ENCODE measurements at places on chromosomes 4 and X.

DNA sequence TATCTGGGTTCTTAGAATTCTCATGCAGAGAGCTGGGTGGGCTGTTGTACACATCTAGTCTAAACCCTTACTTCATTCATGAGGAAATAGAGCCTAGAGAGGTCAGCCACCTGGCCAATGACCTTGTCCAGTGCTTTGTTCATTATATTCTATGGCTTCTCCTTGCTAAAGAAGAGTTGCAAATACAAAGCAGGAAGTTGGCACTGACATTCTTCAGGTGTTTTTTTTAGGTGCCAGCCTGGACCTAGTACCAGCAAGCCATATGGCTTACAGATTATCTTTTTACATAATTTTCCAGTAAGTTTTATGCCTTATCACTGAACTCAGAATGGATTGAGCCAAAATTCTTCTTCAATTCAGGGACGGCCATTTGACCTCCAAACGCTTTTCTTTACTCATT lies 54.7 kb upstream of the PGM2 start:
- DNase-seq, result no peak

GRCh38 chr4:10619220-10619619 lies 65.3 kb downstream of the CLNK start:
- no peak for DNase-seq

DNA sequence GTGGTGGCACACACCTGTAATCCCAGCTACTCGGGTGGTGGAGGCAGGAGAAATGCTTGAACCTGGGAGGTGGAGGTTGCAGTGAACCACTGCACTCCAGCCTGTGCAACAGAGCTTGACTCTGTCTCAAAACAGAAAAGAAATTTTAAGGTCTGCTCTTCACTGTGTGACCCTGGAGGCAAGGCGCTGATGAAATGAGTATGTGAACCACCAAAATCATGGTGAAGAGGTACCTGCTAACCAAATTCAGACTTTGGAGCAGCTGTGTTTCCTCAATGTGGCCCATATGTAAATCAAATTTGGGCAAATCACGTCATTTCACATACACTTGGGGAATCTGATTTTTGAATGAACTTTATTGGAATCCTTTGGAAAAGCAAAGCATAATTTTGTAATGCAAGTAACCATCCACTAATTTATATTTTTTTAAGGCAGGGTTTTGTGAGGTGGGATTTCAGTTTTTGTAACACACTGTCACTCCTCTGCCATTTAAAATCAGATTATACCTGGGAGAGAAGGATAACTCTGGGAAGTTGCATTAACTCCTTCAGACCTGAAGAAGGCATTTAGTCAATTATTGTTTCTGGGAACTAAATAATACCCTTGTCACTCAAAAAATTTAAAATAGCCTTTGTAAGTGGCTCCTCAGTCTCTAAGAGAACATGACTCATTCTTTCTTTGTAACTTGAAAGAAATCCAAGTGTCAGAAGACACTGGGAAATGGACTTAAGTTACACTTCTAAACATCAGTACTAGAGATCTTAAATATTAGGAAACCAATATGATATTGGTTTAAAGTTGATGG lies 24.0 kb downstream of the DOCK11 start:
- no peak for DNase-seq

GRCh38 chr4:184191267-184191666 lies 26.4 kb downstream of the ENPP6 start:
- no peak for DNase-seq

DNA sequence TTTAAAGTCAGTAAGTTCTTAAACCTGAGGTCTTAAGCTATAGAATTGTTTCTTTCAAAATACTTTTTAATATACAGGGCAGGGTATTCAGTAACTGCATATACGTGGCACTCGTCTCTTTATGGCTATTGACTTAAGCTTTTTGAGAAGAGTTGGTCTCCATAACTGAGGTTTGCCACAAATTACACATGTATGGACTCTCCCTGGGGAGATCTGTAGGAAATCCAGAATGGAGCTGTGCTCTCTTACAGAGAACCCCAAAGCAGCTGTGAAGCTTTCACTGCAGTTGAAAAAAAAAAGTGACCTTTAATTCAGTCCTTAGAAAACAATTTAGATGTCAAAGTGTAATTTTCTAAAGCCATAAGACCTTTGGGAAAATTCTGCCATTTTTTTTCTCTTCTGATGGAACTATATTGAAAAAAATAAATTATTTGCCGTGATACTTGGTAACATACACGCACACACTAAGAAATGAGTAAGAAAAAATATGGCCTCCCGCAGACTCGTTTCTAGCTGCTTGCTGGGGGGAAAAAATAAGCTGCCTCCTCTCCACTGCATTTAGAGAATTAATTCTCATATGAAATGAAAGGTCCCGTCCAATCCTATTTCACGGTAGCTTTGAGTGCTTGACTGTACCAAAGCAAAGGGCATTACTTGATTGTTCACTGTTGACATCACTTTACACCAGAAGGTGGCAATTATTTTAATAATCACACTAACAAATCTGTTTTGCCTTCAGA lies 159.4 kb upstream of the TENM3 start:
- DNase-seq, result no peak

DNA sequence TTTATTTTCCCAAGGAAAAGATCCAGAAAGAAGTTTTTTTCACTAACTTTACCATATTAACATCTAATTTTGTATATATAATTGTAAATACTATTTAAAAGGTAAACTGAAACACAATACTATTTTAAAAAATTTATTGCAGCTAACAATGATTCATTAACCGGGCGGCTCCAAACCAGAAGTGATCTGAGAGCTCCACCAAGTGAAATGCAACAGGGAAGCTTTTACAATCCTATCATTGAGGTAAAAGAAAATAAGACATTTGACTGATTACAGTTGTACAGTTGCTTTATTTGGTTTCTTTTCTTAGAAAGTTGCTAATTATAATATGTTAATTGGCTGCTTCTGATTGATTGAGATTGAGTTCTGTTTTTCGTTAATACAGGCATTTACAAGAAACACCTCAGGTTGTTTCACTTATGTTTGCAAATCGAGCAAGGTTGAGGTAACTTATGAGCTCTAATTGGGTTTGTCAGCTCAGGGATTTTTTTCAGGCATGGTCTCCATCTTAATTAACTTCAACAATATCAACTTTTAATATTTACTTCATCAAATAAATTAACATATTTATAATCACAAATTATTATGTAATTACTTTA lies 220.2 kb upstream of the UGT8 start:
- DNase-seq, result peak; percentile 15

DNA sequence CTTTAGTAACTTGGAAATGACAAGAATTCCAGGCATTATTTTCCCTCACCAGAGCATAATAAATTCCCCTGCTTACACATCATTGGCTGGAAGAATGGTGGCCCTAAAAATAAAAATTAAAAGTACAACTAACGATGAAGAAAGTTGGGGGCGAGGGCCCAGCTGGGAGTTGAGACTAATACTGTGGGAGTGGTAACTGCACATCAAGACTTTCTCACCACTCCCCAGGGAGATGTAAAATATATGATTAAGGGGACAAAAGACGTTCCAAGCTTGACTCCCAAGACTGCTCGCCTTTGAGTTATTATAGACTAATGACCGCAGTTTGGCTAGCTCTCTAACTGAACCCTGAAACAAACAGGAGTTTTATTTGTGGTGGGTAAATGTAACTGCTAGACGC lies 30.0 kb downstream of the SMIM31 start:
- no peak for DNase-seq

GRCh38 chr4:26151615-26152014 lies 169.2 kb upstream of the RBPJ start:
- no peak for DNase-seq

GRCh38 chr4:108058685-108059440 lies 69.2 kb downstream of the HADH start:
- DNase-seq, result peak; percentile 4

DNA sequence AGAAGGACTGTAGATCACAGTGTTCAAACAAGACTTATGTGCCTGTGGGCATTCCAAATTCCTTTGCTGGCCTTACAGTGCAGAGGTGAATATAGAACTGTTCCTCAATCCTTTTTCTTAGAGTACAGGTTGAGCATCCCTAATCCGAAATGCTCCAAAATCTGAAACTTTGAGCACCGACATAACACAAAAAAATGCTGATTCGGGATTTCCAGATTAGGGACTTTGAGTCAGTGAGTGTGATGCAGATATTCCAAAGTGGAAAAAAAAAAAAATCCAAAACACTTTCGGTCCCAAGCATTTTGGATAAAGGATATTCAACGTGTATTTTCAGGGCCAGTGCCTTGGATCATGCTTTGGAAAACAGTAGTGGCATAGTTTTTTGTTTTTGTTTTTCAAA lies 9.2 kb downstream of the SMS start:
- no peak for DNase-seq

- no peak for DNase-seq
Measured at GRCh38 chr4:156053174-156053573, 99.5 kb upstream of the CTSO start.

GRCh38 chr4:766559-767283 lies 59.2 kb downstream of the CPLX1 start:
- DNase-seq, result no peak

GRCh38 chrX:19030805-19031204 lies 46.9 kb upstream of the PHKA2 start:
- no peak for DNase-seq

GRCh38 chr4:48578132-48578968 lies 88.3 kb downstream of the ZAR1 start:
- DNase-seq, result peak; percentile 38

DNA sequence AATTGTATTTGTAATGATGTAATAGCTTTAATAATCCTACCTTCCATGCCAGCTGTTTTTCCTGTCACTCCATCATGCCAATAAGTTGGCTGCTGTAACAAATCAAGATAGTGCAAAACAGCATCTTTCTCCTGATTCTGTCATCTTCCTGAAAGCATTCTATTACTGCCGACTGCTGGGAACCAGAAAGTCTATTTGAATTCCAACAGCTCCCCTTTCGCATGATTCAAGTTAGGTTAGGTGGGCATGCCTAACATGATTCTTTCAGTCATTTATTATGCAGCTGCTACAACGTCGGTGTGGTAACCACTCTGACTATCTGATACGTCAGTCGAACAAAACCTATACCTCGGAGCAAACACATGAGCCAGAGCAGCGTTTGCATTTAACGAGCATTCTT lies 127.9 kb upstream of the DMD start:
- no peak for DNase-seq

- DNase-seq, result no peak
Measured at GRCh38 chrX:117834076-117834475, 282.5 kb downstream of the KLHL13 start.

DNA sequence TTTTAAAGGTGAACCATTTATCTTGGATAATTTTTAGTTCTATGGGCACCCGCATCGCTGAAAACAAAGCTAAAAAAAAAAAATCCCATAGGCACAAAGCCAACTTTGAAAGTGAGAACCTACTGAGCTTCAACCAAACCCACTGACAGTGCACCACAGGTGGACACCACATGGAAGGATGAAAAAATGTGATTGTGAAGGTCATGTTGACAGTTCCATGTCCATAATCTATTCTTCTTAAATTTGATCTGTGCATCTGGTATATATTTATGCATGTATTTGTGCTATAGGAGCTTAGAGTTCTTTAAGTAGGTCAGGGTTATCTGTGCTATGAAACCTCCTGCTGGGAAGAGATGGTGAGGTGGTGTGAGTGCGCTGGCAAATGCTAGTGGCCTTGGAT lies 374.3 kb downstream of the SPRY1 start:
- DNase-seq, result no peak

DNA sequence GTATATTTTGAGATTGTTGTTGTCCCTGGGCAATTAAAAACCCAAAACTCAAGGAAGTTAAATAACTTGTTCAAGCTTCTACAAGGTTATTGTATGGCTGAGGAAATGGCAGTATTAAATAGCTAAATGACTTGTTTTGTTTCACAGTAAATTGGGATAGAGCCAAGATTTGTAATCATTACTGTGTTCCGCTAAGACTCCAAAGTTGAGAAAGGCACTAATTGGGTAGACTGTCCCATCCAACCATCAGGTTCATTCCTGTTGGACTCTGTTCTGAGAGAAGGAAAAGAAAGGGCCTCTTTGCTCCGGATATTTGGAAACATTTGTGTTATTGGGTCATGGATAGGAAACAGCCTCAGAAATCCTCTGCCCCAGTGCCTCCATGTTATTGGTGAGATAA lies 82.2 kb downstream of the DCLK2 start:
- DNase-seq, result no peak

- no peak for DNase-seq
Measured at GRCh38 chr4:11470438-11471045, 41.8 kb upstream of the HS3ST1 start.

- no peak for DNase-seq
Measured at GRCh38 chrX:125236955-125237354, 82.7 kb upstream of the TEX13C start.

- no peak for DNase-seq
Measured at GRCh38 chrX:16836371-16836770, 33.8 kb downstream of the RBBP7 start.

- no peak for DNase-seq
Measured at GRCh38 chrX:84715315-84715714, 213.1 kb upstream of the HDX start.

DNA sequence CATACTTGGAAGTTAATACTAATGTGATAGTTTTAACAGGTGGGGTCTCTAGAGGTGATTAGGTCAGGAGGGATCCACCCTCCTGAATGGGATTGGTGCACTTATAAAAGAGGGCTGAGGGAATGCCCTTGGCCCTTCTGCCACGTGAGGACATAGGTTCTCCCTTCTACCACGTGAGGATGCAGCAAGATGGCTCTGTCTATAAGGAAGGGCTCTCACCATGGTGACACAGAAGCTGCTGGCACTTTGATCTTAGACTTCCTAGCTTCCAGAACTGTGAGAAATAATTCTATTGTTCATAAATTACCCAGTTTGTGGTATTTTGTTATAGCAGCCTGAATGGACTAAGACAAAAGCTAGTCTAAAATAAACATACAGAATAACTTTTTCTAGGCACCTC lies 1.0 kb downstream of the AADAT start:
- no peak for DNase-seq

GRCh38 chr4:10715135-10715534 lies 30.6 kb upstream of the CLNK start:
- no peak for DNase-seq

- DNase-seq, result no peak
Measured at GRCh38 chr4:65665771-65666523, 4.3 kb downstream of the EPHA5 start.

DNA sequence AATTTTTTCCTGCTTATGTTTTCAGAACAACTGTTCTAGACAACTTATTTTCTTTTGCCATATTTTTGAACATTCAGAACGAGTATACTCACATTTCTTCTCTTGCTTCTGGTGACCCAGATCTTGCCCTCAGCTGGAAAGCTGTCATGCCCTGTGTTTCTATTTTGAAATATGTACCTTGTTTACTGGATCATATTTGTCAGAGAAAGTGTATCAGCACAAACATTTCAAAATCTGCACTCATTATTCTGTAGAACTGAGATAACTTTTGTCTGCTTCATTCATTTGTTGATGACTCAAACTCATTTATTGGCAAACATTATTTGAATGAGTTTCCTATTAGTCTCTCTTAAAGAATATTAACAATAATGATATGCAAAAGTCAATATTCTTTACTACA lies 46.2 kb upstream of the FAM9A start:
- no peak for DNase-seq

DNA sequence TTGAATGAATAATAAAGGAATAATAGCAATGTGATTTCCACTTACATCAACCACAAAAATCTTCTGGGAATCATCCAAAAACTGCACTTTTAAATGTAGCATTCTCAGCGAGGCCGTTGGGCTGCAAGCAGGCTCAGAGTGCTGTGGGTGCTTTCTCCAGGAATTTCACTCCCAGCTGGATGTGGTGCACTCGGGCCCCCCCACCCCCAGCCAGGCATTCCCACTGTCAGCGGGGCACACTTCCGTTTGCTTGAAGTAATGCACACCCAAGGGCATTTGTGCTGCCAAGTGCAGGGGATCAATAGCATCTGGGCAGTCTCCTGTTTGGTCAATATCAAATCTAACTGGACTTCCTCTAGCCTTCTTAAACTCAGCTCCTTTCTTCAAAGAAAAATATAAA lies at the start of gene FRMD7:
Gene FRMD7 (minus strand): TSS at position 278 of the 400 bp plus-strand sequence. CDS start 176 bp downstream, at position 102.
- DNase-seq, result no peak

All from AG04450 (cell line).